LoVo (cell line): ENCODE measurements at places on chromosomes 7 and 10.

- no peak for DNase-seq
Measured at GRCh38 chr10:62707810-62708209, 96.7 kb upstream of the ADO start.

DNA sequence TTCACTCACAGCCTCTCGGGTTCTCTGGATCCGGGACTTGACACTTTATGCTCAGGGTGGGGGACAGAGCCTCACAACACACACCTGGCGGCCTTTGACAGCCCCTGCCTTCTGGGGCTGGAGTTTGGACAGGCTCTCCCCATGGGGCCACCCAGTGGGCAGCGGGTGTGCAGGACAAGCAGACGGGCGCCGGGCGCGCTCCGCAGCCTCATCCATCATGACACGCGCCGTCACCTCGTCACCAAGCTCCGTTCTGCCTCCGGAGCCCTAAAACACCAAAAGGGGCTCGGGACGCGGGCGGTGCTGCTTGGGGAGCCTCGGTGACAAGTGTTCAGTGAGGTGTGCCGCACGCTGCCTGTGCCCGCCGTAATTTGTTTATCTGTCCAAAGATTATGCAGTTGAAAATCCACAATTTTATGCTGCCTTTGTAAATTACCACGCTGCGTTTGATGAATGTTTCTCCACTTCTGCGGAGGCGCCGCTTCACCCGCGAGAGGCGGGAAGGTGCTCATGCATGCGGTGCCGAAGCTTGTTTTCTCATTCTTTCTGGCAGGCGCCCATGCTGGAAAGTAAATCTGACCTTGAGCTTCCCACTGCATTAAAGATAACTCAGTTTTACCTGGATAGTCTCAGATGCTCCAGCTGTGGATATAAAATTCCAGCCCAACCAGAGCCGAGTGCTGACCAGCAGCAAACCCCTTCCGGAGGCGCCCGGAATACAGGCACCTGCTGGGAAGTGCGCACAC, 6.2 kb downstream of the NKX6-2 start:
- DNase-seq, result no peak

DNA sequence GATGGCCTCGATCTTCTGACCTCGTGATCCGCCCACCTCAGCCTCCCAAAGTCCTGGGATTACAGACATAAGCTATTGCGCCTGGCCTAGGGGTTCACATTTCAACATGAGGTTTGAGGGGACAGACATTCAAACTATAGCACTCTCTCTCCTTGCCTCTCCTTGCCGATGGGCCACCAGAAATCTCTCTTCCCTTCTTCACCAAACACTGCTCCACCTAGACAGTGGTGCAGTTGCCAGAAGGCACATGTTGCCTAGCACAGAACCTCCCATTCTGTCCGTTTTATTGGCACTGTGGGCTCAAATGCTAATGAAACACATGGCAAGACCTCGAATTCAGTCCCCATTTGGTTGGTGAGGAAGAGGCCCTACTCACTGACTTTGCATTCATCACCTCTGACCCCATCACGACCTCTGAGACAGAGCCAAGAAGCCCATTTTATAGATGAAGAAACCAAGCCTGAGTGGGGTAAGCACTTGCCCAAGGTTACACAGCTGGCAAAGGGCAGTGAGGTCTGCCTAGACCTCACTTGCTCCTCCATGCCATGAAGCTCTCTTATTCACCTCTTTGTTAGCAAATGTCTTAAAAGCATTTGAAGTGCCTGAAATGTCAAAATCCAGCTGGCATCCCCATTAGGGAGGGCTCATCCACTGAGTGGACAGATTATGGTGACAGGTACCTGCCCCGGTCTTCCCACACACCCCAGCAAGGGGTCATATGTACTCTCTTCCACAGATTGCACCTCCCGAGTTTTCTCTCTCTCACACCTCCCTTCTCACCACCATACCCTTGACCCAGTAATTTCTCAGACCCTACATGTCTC, 34.0 kb downstream of the GPRIN2 start:
- DNase-seq, result no peak

- peak; percentile 16 for DNase-seq
Measured at GRCh38 chr10:22503315-22504088, 158.2 kb downstream of the SPAG6 start.

DNA sequence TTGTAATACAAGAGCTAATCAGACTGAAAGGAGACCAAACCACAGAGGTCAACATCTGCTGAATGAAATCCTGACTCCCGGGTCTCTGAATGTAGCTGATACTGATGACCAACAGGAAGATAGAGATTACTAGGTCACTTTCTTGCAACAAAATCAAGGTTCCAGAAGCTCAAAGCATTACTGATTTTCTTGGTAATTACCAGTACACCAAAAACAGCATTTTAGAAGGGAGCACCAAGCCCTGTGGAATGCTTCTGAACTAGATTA, 177.7 kb downstream of the SLC25A13 start:
- DNase-seq, result no peak
